ENCODE measurements at places on chromosomes 11 and 22. TPM values are rescaled to one million over a fixed set of nuclear protein-coding genes. Genes with fewer than 3 reads are reported as not detected.
A peak's percentile ranks its signal among the peaks of the same experiment; 100 is the strongest.

GGTLC2 gene
- total RNA-seq, result not detected

DNA sequence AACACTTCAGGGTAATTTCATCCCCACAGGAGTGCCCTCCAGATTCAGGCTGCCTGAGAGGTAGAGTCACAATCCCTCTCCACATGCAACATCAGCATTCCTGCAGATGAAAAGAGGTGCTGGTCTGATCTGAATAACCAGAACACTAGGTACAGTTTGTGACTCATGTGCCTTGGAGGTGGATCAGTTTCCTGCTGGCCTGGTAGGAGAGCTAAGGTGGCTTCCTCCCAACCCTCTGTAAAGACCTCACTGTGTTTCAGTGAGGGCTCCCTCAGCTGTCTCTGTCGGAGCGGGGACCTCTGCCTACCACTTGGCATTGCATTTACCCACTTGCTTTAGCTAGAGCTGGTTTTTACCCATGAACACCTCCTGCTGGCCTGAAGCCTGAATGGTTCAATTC is 7.6 kb downstream of the OR9G1 start:
- DNase-seq, result no peak

PRG2 gene
- total RNA-seq, result 0.35 TPM

- DNase-seq, result no peak
Observed at GRCh38 chr11:96309016-96309642, 33.9 kb downstream of the MAML2 start.

DNA sequence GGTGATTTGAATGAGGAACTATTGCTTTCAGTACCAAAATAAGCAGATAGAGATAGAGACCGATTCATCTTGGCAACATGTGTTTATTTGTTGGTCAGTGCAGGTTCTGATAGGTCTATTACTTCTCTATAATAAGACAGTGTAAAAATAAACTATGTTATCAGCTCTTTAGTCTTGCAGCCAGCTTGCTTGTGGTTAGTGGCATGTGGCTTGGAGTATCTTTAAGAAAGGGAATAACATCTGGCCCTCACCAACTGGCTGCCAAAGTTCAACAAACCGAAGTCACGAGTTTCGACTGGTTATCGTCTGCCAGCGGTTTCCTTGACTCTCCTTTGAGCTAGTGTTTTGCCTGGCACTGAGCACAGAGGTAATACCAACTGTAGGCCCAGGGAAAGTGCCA is 71.8 kb downstream of the CTTN start:
- DNase-seq, result no peak

- DNase-seq, result peak; percentile 66
Observed at GRCh38 chr11:110431051-110431672, 1.4 kb downstream of the FDX1 start.
